ENCODE measurements at places on chromosomes 3 and 15. TPM values are rescaled to one million over a fixed set of nuclear protein-coding genes. Genes with fewer than 3 reads are reported as not detected.

MOBP gene
- polyA plus RNA-seq, result 0.24 TPM

- no peak for DNase-seq
Observed at GRCh38 chr3:168617658-168618057, 521.9 kb upstream of the GOLIM4 start.

- no peak for DNase-seq
Observed at GRCh38 chr3:57292159-57292896, at the start of gene ASB14. Gene ASB14 (minus strand): TSS chr3:57292685. CDS start chr3:57292033, 652 bp downstream.

DNA sequence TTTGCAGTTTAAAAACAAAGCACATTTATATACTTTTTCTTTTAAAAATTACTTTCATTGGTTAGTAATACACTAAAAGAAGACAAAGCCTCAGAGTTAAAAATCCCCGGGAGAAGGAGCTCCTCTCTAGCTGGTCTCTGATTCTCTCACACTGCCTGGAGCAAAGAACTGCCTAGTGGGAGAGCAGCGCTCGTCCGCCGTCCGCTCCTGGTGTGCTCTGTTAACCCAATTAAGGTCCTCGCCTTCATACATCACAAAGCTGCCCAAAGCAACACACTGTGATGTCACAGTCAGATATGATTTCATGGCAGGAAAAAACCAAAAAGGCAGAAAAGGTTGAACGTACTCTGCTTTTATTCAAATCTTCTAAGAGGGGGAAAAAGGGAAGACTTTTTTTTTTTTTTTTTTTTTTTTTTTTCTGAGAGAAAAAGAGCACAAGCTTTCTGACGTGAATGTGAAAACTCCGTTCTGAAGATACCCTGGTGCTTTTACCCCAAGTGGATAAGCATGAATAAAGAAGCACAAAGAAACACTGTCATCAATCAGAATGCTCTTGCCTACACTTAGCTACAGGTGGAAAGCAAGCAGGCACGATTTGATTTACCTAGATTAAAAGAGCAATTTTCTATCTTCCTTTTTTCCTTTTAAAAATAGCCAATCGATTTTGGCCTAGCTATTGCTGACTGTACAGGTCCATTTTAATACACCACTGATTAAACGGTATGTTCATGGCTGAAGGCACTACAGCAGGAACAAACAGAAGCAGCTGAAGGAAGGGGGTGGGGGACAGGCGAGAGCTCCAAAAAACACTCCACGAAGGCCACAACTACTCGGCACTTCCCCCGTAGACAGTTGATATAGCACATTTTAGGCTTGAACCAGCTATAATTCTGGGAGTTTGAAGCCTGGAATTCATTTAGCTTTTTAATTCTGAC, 115.2 kb downstream of the TIGIT start:
- DNase-seq, result no peak

- no peak for DNase-seq
Observed at GRCh38 chr3:178310949-178311348, 225.3 kb upstream of the KCNMB2 start.

DNA sequence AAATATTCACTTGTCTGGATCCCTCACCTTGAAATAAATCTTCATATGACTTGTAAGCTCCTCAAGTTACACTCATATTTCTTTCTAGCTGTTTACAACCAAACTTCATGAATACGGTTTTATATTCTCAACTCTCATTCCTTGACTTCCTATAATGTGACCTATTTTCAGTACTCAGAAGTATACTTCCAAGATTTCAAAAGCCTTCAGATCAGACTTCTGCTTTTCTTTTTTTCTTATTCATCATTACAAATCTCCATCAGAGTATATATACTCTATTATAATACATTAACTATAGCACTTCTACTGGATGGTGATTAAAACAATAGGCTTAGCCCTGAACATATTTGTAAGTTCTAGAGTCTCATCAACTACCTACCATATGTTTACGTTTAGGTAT, 123.6 kb upstream of the ALCAM start:
- DNase-seq, result no peak

AHSG gene
- polyA plus RNA-seq, result 0.15 TPM

DNA sequence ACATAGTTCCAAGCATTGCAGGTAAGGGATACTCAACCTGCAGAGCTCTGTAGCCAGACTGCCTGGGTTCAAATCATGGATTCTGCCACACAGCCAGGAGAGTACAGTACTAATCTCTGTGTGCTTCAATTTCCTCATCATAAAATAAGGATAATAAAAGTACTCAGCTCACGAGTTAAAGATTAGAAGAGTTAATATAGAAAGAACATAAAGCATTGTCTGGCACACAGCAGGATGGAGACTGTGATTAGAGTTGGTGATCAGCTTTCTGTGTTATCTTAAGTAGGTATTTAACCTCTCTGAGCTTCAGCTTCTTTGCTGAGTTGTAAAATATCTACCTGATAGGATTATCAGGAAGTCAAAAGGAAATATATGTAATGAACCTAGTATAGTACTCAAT, 2.7 kb downstream of the CEP70 start:
- DNase-seq, result no peak

DNA sequence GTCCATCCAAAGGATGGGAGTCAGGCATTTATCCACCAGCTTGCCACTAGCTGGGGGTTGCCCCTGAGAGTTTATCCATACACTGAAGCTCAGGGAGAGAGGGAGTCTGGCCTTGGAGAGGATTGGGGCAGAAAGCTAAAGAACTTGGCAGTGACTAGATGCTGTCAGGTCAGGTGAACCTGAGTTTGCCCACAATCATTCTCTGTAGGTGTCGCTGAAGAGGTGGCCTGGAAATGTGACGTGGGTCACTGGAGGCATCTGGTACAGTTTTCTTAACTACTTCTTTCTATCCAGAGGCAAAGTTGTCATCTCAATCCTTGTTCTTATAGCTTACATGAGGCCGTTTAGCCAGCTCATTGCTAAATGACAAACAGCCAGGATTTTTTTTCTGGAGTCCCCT, 298.0 kb upstream of the CTNNB1 start:
- DNase-seq, result no peak

ABI3BP gene
- 88.4 TPM for polyA plus RNA-seq

GOLGA8A gene
- 195 TPM for polyA plus RNA-seq

DNA sequence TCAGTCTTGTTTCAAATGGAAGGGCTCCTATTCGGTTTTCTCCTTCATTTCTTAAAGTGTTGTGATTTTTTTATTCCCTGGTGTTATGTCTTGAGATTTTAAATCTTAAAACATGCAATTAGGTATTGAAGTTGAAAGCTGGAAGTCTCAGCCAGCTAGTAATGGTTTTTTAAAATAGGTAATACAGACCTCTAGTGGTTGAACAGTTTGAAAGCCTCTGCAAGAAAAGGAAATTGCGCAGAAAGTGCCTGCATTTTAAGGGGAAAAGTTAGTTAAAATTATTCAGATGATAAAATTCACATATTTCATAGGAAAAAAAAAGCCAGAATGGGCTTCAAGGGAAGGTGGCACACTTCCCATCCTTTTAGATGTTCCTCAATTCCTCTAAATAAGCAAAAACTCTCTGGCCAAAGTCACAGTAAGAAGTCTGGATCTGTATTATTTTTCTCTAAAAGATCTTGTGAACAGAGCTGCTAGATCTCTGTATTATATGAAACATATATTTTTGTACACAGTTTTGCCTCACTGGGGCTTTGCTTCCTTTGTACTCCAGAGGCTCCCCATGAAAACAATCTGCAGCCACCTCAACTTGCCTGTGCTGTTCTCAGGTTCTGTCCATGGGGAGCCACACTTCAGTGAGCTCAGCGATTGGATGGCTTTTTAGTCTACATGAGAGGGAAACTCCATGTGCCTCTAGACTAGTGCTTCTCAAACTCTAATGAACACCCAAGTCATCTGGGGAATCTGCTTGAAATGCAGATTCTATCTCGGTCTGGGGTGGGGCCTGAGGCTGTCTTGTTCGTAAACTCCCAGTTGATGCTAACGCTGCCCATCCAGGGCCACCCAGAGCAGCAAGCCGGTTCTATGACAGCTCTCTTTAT, 21.5 kb downstream of the AGTR1 start:
- no peak for DNase-seq

GLT8D1 gene
- 105 TPM for polyA plus RNA-seq

DNA sequence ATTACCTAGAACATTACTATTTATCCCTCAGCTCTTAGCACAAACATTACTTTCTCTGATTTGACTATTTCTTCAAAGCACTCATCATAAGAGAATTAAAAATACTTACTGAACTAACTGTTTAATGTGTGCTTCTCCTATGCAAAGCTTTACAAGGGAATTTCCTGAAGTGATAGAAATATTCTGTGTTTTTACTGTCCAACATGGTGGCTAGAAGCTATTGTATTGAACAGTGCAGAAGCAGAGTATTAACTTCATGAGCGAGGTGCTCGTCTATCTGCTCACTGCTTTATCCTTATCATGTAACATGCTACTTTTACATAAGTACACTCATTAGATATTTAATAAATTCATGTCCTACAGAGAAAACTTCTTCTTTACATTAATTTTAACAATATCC, 239.1 kb downstream of the ISL2 start:
- DNase-seq, result no peak

- DNase-seq, result no peak
Observed at GRCh38 chr3:20186600-20187004, 596 bp upstream of the SGO1 start.

DNA sequence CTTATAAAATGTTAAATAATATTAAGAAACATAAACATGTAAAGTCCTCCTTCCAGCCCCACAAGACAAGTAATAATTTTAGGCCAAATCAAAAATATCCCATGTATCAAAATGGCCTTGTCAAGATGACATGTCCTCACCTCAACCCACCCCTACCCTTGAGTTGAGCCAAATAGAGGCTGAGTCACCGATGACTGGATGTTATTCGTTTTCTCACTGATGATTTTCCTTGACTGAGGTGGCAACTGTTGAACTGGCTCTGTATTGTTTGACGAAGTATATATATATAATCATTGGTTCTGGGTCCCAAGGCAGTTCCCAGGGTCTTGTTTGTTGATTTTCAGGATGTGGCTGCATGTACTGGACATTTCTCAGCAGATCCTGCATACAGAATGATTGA, 75.3 kb downstream of the TMEM108 start:
- no peak for DNase-seq

ERICH6 gene
- 0.57 TPM for polyA plus RNA-seq
